Mammary microvascular endothelial cell (primary cell): ENCODE measurements at places on chromosomes 5 and 9. TPM values are rescaled to one million over a fixed set of nuclear protein-coding genes. Genes with fewer than 3 reads are reported as not detected.

The KIAA1958 gene
- total RNA-seq: 0.07 and 0.25 TPM in 2 replicates

The SLC45A2 gene
- not detected in 2 replicates for total RNA-seq

The PCBD2 gene
- total RNA-seq: 4.3 and 5.0 TPM in 2 replicates

The SLC34A3 gene
- not detected in 2 replicates for total RNA-seq

The CARTPT gene
- total RNA-seq: not detected in 2 replicates

The TMEM174 gene
- total RNA-seq: not detected in 2 replicates

The BSPRY gene
- total RNA-seq: not detected in 2 replicates

The PCDHB15 gene
- 0.15 and 0.40 TPM in 2 replicates for total RNA-seq

The OBP2B gene
- total RNA-seq: not detected in 2 replicates

The AOPEP gene
- total RNA-seq: 27.8 and 31.6 TPM in 2 replicates

The PPIC gene
- 32.8 and 37.0 TPM in 2 replicates for total RNA-seq
